ENCODE measurements at places on chromosomes 7 and 10.

DNA sequence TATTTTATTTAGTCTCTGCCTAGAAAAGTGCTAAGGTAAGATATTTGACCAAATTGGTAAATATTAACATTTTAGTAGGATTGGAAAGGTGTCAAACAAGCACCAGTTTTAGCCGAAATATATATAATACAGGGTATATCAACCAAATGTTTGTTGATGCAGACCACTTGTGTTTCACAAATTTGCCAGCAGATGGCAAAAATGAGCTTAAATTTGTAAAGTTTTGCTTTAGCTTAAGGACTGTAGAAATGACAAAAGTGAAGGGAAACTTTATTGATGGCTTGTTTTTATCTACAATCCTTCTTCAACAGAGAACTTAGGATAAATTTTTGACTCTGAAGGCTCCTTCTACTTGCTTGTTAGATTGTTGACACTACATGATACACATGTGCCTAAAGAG is 4.8 kb upstream of the POLR1F start:
- DNase-seq = peak; percentile 15

GRCh38 chr7:36625247-36625646 is 99.0 kb downstream of the AOAH start:
- no peak for DNase-seq

- no peak for DNase-seq
Measured at GRCh38 chr10:84401854-84402611, 73.6 kb downstream of the CCSER2 start.

DNA sequence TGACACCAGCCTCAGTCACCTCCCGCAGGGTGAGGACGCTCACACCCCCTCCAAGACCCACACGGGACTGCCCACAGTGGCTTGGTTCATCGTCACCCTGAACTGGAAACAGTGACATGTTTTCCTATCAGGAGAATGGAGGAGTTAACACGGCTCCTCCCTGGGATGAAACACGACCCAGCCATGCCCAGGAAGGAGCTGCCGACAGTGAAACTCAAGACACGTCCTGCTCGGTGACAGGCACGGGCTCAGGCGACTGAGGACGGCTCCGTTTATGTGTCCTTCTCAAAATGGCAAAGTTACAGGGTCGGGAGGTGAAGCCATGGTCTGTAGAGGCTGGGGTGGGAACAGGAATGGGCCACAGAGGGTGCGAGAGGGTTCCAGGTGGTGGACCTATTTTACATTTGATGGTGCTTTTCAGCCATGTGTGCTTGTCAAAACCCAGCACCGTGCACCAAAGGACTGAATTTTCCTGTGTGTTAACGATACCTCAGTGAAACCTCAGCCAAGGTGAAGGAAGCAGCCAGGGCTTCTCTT is 272.4 kb downstream of the ADARB2 start:
- DNase-seq = no peak

GRCh38 chr10:9301554-9301953 is 1247.1 kb downstream of the GATA3 start:
- no peak for DNase-seq

DNA sequence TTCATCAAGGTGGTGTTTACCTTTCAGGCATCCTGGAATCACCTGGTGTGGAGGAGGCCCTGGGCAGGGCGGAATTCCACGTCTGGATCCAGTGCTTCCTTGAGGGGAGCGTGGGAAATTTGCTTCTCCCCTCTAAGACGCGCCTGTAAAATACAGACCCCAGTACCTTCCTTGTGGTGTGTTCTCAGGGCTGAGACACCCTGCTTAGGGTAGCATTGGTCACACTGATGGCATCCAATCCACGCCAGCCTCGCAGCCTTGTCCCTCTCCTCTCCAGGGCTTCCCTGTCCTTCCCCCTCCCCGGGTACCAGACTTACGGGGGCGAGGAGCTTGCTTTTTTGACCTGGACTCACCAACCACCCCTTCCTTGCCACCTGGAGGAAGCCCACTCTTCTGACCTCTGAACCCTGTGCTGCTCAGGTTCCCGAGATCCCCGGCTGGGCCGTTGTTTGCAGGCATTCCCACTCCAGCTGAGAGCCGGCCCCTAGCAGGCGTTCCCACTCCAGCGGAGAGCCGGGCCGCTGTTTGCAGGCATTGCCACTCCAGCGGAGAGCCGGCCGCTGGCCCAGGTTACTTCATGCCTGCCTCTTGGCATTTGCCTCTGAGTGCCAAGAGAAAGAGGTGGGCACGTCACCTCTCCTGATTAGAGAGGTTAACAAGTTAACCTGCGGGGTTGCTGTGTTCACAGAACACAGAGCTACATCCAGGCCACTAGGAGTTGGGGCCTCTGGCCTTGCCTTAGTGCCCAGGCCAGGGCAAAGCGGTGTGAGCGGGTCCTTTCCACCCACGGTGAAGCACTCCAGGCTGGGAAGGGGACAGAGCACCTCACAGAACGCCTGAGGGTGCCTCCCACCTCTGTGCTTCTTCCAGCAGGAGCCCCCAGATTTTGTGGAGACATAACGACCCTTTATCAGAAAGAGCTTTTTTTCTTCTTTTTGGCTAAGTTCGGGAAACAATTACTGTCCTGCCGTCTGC is 254.0 kb upstream of the PPP2R2D start:
- no peak for DNase-seq

DNA sequence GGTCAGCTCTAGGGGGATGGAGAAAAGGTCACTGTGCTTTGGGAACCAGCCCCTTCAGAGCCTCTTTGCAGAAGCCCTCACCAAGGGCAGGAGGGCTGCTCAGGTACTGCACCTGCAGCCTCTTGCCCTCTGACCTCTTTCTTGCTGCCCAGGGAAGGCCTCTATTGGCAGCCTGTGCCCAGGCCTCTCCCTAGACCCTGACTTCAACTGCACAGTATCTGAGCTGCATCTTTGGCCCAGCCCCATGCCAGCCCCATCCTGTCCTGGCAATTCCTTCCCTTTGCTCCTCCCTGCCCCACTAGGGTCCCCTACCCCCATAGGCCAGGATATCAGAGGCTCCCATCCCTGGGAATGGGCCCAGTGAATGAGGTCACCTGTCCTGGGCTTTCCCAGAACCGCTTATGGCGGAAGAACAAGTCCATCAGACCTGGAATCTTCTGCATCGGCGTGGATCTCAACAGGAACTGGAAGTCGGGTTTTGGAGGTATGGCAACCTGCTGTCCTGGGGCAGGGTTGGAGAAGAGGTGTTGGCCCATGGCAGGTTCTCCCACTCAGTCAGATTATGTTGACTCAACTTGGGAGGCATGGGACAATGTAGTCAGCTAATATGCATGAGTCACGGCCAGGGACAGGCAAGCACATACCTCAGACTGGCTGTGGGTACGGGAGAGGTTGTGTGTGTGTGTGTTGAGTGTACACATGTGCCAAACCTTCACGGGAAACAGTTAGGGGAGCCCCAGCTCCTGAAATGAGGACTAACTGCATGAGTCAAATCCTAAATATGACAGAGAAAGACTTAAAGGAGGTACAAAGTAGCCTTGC is 17.1 kb upstream of the CPA1 start:
- no peak for DNase-seq

GRCh38 chr7:133044722-133045473 is 37.0 kb downstream of the CHCHD3 start:
- no peak for DNase-seq

DNA sequence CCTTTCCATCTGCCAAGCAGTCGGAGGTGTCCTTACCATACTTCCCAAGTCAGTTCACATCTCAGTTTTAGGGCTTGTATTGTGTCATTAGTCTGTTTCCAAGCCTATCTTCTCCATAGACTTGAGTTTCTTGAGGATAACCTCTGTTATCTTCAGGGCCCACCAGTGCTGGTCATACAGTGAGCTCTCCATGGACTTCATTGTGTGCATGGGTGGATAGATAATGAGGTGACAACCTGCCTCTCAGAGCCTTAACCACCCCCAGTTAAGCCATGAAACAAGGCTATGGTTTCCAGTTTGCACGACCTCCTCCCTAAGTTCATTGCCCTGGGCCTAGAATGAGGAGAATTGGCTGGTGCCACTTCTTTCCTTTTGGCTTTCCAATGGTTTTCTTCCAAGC is 38.5 kb upstream of the WAC start:
- DNase-seq = no peak

- no peak for DNase-seq
Measured at GRCh38 chr7:8290645-8291308, 28.8 kb upstream of the ICA1 start.

DNA sequence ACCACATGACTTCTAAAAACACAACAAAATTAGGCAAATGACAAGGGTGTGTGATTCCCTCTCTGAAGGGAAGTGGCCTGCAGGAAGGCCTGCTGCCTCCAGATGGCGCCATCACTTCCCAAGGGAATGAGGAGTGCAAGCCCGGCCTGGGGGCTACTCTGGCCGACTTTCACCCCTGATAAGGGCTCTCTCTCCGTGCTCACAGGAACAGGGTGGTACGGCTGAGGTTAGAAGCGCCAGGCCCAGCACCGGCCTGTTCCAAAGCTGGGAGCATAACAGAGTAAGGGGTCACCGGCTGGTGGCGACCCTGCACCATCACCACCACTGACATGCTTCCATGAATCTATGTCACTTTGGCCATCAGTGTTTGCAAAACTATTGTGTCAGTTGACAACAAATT is 13.1 kb downstream of the RBP3 start:
- DNase-seq = no peak

DNA sequence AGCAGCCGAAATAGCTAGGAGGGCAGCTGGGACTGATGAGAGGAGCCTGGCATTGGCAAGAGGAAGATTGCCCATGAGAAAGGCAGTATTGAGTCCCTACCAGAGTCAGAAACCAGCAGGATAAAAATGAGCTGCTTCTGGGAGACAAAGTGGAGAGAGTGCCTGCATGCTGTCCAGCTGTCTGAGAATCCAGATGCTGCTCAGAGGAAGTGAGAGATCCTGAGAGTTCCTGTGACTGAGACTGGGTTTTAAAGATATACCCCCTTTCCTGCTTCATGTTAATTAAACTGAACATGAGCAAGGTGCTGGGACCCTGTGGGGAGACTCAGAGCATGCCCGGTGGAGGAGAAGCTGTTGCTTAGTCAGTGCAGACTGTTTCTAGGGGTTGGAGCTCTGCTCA is 107.5 kb downstream of the KIF20B start:
- no peak for DNase-seq

DNA sequence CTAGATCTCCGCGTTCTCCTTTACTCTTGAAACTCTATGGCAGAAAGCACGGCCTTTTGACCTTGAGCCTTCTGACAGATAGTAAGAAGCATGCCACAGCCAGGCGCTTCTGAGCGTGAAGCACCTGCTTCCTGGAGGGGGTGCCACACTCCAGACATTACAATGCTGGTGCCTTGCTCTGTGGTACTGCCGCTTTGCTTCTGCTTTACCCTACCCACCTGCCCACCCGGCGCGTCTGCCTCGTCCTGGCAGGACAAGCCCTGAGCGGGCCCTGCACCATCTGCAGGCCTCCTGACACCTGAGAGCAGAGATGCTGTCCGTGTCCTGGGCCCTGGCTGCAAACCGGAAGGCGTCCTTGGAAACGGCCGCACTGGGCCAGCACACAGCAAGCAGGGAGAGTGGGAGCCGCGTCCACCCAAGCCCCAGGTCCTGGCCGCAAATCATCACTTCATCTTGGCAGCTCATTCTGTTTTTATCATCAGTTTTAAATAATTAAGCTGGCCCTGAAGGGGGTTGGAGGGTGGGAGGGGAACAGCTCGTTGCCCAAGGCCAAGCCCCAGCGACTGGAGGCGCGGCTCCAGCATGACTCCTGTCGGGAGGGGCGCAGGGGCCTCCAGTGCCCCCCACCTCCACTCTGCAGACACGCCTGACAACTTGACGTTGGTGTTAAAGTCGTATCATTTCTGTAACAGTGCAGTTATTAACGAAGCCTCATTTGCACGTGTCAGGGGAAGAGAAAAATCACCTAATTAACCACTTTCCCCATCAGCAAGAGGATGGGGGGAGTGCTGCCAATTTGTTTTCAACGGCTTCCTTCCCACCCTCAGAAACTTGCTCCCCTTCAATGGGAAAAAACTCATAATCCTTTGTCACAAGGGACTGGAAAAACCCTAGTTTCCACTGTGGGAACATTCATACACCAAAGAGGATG is 132.2 kb downstream of the MAD1L1 start:
- no peak for DNase-seq

DNA sequence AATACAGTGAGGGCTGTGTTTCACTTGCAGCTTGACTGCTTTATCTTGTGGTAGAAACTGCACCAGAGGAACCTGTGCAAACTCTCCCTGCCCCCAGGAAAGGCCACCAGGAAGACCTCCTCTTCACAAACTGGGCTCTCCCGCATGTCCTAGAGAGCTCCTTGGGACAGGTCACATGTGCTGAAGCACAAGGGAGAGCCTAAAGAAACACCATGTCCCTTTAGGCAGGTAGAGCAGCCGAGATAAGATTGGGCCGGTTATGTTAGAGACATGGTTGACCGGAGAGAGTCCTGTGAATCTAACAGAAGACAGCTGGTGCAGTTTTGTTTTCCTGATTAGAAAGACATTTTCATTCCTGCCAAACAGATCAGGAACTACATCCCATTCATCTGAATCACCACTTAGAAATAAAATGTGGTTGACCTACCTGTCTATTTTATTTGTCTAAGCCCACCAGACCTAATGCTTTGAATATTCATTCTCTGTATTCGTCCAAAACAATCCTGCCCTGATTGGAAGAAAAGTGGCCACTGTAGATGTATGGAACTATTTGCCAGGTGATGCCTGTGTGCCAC is 224.1 kb downstream of the GLI3 start:
- DNase-seq = no peak

- no peak for DNase-seq
Measured at GRCh38 chr7:461453-462172, 58.0 kb downstream of the PDGFA start.

- DNase-seq = no peak
Measured at GRCh38 chr10:84423719-84424118, 95.3 kb downstream of the CCSER2 start.

GRCh38 chr10:8498881-8499280 is 444.4 kb downstream of the GATA3 start:
- DNase-seq = no peak

DNA sequence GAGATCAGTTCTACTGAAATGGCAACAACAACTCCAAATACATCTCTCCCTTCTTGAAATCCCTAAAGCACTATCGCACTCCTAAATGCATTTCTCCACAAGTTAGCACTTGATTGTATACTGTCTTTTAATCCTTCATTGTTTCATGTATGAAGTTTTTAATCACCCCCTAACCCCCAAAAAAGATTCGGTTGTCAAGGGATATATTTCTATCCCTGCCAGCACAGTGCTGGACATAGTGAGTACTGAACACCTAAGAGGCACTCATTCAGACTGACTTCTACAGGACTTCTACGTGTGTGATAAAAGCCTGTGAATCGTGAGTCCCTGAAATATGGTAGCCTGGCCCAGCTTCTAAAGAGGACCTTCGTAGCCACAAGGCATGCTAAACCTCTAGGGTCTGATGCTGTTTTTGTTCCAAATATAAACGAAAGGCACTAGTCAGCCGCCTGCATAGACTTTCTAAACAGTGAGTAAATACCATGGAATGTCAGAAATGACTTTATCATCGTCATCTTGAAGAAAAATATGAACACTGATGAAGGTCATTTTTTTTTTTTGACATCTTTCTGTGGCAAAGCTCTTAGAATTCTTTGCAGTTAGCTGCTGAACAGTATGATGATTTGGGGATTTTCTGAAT is 14.6 kb upstream of the ZSCAN21 start:
- DNase-seq = no peak
